ENCODE measurements at places on chromosomes 7 and 10.
A peak's percentile ranks its signal among the peaks of the same experiment; 100 is the strongest.

DNA sequence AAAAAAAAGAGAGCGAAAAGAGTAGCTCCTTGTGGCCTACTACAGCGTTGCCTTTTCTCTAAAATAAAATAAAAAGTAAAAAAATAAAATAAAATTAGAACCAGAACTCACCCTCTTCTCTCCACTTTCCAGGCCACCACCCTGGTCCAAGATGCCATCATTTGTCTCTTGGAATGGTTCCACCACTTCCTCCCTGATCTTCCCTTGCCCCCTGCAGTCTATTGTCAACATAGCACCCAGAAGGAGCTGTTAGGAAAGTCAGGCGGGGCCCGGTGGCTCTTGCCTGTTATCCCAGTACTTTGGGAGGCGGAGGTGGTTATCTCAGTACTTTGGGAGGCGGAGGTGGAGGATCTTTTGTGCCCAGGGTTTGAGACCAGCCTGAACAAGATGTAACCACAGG is 7.6 kb upstream of the GRID2IP start:
- DNase-seq = no peak

DNA sequence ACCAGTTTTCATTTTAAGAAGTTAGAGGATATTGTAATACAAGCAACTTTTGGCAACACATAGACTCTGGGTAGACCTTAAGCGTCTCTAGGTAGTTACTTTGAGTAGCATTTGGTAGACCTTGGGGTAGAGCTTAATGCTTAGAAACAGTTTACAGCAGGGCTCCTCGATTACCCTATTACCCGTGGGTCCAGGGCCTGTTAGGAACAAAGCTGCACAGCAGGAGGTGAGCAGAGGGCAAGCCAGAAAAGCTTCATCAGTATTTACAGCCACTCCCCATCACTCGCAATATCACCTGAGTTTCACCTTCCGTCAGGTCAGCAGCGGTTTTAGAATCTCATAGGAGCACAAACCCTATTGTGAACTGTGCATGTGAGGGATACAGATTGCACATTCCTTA is 173.5 kb downstream of the TSPAN12 start:
- DNase-seq = no peak

GRCh38 chr10:43408331-43408709 is 666 bp downstream of the HNRNPF start:
- no peak for DNase-seq

DNA sequence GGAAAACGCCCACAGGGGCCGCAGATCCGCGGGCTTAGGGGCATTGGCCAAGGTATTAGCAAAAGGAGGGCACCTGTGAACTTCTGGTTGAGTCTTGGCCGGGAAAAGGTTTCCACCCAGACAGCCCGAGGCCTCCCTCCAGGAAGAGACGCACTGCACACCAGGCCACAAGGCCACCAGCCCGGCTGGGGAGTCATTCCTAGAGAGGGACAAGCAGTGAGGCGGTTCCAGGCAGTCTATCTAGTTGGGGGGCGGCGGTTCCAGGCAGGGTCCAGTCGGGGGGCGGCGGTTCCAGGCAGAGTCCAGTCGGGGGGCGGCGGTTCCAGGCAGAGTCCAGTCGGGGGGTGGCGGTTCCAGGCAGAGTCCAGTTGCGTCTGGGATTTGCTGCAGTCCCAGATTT is 518.5 kb downstream of the GLRX3 start:
- DNase-seq = no peak

DNA sequence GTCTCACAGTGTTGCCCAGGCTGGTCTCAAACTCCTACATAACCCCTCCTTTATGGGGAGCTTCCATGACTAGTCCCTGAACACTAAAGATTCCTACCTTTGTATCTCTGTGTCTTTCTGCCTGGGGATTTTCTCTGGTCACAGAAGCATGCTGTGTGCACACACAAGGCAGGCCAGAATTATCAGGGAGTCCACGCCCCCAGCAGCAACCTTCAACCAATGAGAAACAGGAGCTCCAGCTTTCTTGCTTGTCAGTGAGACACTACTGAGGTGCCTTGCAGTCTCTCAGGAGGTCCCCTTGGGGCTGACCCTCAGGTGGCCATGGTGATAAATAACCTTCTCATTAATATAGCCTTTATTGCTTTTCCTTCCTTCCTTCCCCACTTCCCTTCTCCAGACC is 45.1 kb upstream of the AUTS2 start:
- no peak for DNase-seq

- DNase-seq = no peak
Measured at GRCh38 chr7:140212100-140212881, 35.5 kb upstream of the KDM7A start.

DNA sequence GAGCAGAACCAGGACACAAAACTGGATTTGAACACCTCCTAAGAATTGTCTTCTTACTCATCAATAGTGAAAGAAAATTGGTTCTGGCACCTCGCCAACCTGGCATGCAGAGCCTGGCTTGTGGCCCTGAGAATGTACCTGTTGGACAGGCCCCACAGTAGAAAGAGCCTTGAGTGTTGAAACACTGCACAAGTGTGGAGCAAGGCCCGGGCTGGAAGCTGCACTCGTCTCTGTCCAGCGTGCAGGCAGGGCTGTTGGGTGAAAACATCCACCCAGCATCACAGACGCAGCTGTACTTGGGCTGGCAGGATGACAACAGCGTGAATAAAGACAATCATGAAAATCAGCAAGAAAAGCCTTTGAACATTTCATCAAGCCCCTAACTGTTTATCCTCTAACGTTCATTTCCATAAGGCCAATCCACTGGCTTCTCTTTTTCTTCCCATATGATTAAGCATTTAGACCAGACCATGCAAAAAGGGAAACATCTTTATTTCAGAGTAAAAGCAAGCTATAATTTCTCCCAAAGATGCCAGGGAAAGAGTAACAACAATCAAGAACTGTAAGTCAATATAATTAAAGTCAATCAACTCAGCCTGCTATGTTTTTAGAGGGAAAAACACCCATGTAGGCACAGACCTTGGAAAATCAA is 15.6 kb downstream of the CUBN start:
- no peak for DNase-seq

- DNase-seq = no peak
Measured at GRCh38 chr10:97123765-97124164, 62.0 kb downstream of the SLIT1 start.

DNA sequence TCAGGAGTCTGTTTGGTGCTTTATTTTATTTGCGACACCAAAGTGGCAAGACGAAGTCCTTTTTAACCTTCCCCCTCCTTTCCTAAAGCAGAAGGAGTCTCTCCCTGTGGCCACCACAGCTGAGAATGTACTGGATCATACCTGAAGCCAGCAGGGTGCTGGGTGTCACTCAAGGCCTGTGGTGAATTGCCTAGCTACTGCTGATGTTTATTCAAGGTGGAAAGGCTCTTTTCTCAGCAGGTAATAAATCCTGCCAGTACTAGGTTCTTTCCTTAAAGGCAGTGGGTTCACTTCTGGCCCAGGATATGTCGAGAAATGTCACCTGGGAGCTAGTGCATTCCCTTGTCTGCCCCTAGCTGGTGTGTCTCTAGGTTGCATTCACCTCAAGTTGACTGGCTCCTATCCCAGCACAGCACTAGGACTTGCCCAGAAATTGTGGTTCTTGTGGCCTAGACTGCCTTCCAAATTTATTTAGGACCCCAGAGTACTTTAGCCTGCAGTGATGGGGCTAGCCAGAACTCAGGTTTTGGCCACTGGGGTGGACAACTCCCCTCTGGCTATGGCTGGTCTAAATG is 60.8 kb upstream of the FAM3C start:
- no peak for DNase-seq

GRCh38 chr7:17411922-17412321 is 113.5 kb downstream of the AHR start:
- DNase-seq = no peak

- no peak for DNase-seq
Measured at GRCh38 chr7:4895766-4896165, 12.2 kb upstream of the RADIL start.

DNA sequence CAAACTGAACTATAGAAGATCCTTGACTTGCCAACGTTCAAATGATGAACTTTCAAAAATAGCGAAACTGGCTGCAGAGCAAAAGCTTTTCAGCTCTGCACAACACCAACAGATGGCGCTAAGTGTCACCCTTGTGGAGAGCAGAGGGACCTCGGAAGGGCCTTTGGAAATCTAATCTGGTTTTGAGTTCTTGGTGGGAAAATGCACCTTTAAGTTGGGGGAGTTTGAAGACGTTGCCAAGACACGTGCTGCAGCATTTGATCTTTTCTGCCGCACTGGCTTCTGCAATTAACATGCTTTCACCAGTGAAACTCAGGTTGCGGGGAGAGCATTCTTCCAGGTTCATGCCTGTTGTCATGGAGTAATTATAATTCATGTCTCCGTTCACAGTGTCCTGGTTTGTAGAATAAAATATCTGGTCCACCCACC is 26.3 kb upstream of the WDR11 start:
- no peak for DNase-seq

DNA sequence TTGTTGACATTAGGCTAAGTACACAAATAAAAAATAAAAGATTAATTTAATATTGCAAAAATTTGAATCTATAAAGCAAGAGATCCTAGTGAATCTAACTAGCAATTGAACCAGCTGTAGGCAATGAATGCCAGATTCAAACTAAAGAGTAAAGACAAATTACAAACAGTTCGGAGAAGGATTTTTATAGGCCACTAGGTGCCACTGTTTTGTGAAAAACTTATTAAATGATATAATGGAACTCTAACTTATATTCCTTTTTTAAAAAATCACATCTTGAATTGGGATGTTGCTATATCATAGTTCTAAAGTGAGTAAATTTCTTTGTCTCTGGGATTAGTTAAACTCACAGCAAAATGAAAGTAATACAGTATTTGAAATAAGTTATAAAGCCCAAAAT is 39.1 kb upstream of the GNAI1 start:
- DNase-seq = no peak

- no peak for DNase-seq
Measured at GRCh38 chr7:137846827-137847567, at the start of gene DGKI. Gene DGKI, minus strand, starts transcription at chr7:137846974.

DNA sequence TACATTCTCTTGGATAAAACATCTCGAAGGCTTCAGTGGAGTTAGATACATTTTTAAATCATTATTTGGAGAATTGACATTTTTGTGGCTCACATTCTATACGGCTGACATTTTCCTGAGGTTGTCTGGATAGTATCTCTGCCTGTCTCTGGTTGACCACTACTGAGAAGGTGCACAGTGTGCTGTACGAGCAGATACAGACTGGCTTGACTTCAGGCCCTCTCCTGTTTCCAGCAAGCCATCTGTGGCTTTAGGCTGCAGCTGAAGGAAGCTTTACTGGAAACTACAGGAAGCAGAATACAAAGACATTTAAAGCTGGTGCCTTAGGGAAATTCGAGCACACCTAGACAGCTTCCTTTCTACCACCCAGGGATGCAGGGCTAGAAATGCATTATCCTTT is 39.3 kb upstream of the RSU1 start:
- no peak for DNase-seq

- no peak for DNase-seq
Measured at GRCh38 chr7:99762680-99763327, 21.2 kb downstream of the CYP3A4 start.

GRCh38 chr7:126715076-126715475 is 537.7 kb downstream of the GRM8 start:
- DNase-seq = no peak

DNA sequence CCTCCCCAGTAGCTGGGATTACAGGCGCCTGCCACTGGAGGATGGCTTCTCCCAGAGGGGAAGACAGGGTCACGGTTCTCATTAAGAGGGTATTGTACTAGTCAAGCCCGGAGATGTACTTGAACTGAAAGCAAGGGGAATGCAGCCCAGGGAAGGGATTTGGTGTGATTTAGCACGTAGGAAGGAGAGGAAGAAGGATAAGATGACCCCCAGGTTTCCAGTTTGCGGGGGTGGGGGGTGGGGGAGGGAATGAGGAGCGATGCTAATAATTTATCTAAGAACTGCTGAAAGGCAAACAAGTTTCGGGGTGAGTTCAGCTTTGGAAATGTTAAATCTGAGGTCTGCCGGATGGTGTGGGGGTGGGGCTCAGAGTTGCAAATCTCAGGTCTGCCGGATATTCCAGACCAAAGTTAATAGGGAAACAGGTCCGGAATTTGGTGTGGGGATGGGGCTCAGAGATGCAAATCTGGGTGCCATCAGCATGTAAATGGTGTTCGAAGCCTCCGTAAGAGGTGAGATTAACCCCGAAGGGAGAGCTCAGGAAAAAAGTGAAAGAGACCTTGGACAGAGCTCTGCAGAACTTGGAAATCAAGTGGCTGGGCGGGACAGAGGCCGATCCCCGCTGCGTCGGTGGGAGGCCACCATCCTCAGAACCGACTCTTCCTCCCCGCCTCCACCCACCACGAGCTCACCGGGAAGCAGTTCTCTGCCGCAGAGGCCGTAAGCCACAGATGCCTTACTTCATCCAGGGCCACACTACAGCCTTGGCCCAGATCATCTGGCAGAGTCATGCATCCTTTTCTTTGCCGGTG is 1.6 kb upstream of the SEPHS1 start:
- DNase-seq = peak; percentile 39

- DNase-seq = peak; percentile 48
Measured at GRCh38 chr10:43265799-43266721, 805 bp downstream of the RASGEF1A start.

GRCh38 chr7:40498924-40499510 is 364.2 kb downstream of the SUGCT start:
- no peak for DNase-seq

DNA sequence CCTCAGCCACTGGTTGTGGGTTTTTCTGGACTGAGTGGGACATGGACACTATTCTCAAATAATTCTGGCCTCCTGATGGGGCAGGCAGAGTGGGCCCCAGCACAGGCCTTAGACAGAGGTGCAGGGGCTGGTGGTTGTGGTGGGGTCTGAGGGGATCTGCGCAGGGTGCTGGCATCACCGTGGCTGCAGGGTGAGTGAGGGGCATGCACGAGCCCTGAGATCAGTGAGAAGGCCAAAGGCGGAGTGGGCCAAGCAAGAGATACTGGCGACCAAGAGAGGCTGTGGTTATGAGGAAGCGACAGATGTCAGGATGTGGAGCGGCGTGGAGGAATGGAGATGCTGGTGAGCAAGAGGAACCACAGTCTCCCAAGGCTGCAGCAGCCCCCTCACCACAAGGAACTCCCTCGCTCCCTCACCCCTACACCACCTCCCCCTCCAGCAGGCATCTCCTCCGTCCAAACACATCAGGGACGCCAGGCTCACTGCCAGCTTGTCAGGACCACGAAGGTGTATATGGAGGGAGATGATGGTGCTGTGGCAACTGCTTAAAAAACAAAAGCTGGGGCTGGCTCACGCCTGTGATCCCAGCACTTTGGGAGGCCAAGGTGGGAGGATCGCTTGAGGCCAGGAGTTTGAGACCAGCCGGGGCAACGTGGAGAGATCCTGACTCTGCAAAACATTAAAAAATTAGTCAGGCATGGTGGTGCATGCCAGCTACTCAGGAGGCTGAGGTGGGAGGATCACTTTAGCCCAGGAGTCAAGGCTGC is 9.6 kb downstream of the PRF1 start:
- DNase-seq = no peak

DNA sequence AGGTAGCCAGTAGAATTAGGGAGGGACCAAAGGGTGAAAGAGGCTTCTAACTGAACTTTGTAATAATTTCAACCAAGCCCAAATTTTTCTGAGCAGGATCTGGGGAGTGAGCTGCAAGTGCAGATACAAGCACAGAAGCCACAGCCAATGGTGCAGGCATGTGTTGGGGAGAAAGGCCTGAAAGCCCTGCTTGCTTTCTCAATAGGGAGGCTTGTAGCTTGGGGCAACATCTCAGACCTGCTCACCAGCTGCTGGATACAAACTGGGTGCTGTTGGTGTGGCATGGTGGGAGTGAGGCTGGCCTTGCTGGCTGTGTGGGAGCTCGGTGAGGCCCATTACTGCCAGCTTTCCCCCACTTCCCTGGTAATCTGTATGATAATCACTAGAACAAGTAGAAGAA is 688.5 kb upstream of the SEMA3D start:
- DNase-seq = no peak

GRCh38 chr7:80942261-80943041 is 23.6 kb upstream of the SEMA3C start:
- DNase-seq = no peak
